ENCODE measurements at places on chromosomes 2 and 18. TPM values are rescaled to one million over a fixed set of nuclear protein-coding genes. Genes with fewer than 3 reads are reported as not detected.

DNA sequence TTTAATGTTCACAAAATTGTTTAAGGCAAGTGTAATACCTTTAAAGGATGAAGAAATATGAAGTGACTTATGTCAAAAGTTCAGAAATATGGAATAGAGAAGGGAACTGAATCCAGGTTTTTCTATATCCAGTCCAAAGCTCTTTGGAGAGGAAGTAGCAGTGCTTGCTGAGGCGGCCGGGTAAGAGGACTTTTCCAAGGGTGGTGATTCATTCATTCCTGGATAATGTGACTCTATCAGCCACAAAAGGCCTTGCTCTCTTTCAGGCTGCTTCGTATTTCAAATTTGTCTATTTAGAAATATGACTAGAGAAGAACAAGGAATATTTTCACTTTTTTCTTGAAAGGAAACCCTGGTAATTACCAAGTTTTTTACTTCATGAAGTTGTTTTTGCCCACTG lies 830.1 kb upstream of the ZEB2 start:
- no peak for DNase-seq

DNA sequence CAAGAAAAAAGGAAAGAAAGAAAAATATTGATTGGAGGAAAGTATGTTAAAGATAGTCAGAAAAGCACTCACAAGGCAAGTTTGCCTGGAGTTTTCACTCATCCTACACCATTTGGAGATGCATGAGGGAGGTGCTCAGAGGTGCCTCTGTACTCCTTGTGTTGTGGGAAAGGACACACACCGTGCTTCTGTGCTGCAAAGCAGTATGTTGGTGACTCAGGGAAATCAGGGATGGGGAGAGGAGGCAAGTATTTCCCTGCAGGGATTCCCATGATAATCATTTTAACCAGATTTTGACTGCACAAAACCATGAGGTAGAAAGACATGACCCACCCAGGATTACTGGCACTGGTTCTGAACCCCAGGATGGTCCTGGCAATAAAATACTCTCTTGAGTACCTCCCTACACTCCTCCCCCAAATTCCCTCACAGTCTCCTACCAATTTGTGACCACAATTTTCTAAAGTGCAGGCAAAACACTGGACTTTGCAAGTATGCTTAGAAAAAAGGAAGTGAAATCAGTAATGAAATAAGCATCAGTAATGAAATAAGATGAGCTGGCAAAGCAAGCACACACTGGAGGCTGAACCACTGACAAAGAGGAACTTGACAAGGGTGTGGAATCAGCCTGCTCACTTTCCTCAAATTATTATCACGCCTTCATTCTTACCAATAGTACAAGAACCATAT lies 155.5 kb upstream of the ACVR2A start:
- no peak for DNase-seq

DNA sequence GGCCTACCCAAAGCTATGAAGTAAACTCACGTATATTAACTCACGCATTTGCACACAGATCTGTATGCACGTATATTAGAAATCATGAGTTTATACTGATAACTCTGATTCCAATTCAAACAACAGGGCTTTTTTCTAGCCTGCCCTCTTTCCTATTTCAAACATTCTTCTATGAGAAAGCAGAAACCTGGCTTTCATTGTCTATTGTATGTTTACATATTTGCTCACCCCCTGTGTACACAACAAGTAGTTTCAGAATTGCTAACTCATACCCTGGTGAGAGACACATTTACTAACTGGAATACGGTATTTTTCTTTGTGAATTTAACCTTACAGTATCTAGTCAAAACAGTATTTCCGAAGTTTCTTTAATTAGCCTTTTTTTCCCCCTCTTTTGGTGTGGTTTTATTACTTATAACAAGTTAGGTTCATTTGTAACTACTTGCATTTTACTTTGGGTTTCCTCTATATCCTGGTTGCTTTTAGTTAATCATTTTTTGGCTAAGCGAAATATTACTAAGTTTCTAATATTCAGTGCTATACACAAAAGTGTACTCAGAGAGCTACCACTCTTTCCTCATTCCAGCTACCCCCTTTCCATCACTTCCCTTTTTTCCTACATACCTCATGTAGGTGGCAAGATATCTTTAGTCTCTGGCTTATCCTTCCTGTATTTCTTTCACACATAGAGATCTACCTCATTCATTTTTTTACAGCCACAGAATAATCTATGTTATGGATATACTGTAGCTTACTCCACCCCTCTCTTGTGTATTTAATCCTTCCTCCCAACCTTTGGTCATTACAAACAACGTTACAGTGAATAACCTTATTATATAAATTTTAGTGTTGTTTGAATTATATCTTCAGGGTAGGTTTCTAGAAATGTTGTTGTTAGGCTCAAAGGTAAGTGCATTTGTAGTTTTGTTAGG lies 112.7 kb upstream of the BCL2L11 start:
- DNase-seq = no peak

GRCh38 chr2:9401059-9401547 lies 22.2 kb downstream of the ITGB1BP1 start:
- DNase-seq = peak; percentile 46

DNA sequence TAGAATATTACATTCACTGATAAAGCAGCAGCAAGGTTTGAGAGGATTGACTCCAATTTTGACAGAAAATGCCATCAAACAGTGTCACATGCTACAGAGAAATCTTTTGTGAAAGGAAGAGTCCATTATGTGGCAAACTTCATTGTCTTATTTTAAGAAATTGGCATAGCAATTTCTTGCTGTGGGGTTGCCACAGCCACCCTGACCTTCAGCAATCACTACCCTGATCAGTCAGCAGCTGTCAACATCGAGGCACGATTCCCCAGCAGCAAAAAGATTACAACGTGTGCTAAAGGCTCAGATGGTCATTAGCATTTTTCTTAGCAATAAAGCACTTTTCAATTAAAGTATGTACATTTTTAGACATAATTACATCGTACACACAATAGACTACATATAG lies 74.7 kb downstream of the PRKCE start:
- no peak for DNase-seq

DNA sequence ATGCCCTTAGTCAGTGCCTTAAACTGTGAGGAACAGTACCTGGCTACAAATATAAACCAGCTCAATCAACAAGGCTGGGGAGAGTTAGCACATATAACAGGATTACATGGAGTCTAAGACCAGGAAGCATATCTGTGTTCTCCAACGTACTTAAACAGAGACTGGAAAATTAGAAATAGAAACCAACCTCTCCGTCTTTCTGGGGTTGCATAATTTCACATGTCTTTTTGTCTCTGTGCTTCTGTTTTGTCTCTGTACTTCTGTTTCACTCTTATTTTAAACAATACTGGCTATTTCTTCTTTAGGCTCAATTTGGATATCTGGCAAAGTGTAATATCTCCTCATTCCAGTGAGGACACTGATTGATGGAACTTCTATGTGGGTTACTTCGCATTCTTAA lies 749.0 kb upstream of the ZEB2 start:
- DNase-seq = no peak

DNA sequence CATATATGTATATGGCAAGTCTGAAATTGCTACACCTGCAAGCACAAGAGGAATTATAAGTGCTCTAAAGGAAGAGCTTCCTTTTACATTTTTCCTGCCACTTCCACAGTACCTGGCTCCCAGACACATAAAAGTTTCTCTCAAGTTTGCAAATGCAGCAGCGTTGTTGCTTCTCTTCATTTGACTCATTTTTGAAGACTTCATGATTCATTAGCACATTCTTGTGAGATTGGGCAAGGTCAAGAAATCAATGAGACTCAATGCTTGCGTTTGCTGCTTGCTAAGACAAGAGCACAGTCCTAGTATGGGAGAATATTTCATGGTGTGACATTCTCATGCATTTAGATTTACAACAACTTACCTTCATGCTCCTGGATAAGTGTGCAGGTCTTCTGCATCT lies 42.6 kb upstream of the PDCL3 start:
- DNase-seq = no peak

DNA sequence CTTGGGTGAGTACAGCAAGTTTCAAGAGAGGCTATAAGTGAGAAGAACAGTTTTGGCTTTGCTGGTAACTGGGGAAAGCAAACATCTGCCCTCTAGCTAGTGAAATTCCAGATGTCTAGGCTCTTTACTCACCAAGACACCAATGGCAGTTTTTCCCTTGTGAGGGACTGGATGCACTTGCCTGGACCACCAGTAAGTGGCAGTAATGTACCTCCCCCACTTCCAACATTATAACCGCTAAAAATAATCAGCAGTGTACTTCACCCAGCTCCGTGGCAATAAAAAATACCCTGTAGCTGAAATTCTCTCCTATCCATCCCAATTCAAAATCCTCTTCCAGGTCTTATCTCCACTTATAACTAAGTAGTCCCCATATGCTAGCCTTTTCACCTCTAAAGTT lies 383.9 kb downstream of the ARHGAP15 start:
- DNase-seq = peak; percentile 74

- DNase-seq = no peak
Measured at GRCh38 chr2:24986372-24986771, 14.6 kb upstream of the DNAJC27 start.

- peak; percentile 96 for DNase-seq
Measured at GRCh38 chr2:237072067-237072931, 13.4 kb upstream of the COPS8 start.

GRCh38 chr2:31967790-31968189 lies 43.0 kb downstream of the MEMO1 start:
- DNase-seq = no peak

GRCh38 chr2:216690853-216691741 lies 4.3 kb downstream of the IGFBP5 start:
- DNase-seq = peak; percentile 82

- DNase-seq = no peak
Measured at GRCh38 chr2:145800151-145801091, 1280.5 kb upstream of the ZEB2 start.

- DNase-seq = no peak
Measured at GRCh38 chr2:217438136-217438535, 564.7 kb downstream of the TNS1 start.

GRCh38 chr2:145644820-145645302 lies 1124.9 kb upstream of the ZEB2 start:
- no peak for DNase-seq

GRCh38 chr2:125168442-125168841 lies 1143.4 kb downstream of the CNTNAP5 start:
- no peak for DNase-seq

The MERTK gene
- 36.6 TPM for total RNA-seq

The PAIP2B gene
- total RNA-seq = 33.9 TPM

The CRYGD gene
- not detected for total RNA-seq

The BOLA3 gene
- 46.7 TPM for total RNA-seq

The NEU2 gene
- total RNA-seq = not detected

The C2orf72 gene
- 3.9 TPM for total RNA-seq

Data from endodermal cell (in vitro differentiated cells).